Myocyte (in vitro differentiated cells): ENCODE measurements at places on chromosomes 5 and 9. TPM values are rescaled to one million over a fixed set of nuclear protein-coding genes. Genes with fewer than 3 reads are reported as not detected.

DNA sequence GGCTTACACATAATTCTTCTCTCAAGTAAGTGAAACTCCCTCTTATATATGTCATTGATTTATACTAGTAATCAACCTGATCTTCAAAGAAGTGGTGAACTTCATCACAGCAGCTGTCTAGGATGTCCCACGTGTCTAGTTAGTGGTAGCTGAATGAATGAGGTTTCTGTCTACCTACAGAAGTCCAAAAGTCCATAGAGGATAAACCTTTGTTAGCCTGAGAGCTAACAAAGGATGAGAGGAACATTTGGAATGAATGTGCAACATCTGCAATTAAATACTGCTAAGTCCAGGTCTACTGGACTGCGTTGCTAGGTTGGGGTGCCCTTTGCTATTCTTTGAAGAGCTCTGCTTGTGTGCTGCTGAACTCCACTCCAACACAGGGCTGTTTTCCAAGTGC is 213.8 kb upstream of the DAP start:
- DNase-seq, result no peak

- DNase-seq, result no peak
These were observed 22.3 kb downstream of the RIC1 start for GRCh38 chr9:5651246-5651645.

- DNase-seq, result peak; percentile 98
These were observed 71.4 kb downstream of the RALGPS1 start for GRCh38 chr9:126985870-126986498.

DNA sequence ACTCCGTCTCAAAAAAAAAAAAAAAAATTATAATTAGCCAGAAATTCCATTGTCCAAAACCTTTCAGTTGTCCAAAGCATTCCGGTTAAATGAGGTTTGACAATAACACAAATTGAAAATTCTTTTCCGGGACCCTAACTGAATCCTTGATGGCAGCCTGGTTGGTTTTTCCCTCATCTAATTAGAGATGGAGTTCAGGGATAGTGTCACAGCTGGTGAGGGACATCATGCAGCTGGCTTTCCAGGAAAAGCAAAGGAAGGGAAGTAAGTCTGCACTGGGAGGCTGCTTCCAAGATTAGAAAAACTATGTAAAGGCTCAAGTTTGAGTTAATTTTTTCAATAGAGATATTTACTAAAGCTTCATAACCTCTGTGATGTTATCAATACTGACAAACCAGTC is 195.4 kb downstream of the ADAMTS12 start:
- no peak for DNase-seq

- no peak for DNase-seq
These were observed 32.1 kb downstream of the SEMA4D start for GRCh38 chr9:89465726-89466308.

DNA sequence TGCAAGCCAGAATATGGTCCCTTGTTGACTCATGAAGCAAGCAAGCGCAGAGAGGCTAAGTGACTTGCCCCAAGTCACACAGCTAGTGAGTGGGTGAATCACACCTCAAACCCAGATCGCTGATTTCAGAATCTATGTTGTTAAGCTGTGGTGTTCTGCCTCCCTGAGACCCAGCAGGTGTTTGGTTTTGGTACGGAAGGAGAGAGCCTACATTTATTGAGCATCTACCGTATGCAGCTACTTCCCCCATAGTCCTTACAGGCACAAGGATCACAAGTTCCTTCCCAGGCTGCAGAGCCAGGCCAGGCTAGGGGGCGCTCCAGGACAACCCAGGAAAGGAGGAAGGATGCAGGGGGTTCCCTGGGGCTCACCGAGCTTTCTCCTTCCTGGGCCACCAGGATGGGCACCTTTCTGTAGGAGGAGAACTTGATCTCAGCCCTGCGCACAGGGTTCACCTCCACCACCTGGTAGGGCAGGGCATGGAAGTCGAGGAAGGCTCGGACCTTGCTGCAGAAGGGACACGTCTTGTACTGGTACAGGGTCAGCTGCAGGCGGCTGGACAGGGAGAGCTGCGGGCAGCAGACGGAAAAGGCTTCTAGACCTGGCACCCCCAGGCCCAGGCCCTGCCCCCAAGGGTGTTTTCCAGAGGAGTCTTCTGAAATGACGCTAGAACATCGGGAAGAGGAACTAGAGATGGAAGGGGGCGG is 2.5 kb downstream of the PTGES2 start:
- peak; percentile 38 for DNase-seq

- DNase-seq, result peak; percentile 35
These were observed 5.3 kb downstream of the ELAVL2 start for GRCh38 chr9:23820451-23821374.

GRCh38 chr5:175107865-175108264 is 336.1 kb downstream of the DRD1 start:
- DNase-seq, result no peak

DNA sequence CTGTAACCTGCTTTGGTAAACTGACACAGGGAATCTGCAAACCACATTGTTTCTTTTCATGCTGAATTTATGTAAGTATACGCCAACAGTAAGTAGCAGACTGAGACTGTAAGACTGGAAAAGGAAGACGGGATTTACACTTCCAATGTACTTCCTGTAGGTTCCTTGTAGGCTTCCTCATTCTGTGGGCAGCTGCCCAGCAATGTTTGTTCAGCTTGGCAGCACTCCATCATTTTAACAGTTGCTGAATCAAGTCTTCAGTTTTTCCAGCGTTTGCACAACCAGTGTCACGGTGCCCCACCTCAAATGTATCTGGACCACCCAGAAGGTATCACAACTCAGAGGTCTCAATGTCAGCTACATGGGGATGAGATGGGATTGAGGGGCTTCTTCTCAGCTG is 232.6 kb downstream of the PRDM9 start:
- DNase-seq, result no peak

DNA sequence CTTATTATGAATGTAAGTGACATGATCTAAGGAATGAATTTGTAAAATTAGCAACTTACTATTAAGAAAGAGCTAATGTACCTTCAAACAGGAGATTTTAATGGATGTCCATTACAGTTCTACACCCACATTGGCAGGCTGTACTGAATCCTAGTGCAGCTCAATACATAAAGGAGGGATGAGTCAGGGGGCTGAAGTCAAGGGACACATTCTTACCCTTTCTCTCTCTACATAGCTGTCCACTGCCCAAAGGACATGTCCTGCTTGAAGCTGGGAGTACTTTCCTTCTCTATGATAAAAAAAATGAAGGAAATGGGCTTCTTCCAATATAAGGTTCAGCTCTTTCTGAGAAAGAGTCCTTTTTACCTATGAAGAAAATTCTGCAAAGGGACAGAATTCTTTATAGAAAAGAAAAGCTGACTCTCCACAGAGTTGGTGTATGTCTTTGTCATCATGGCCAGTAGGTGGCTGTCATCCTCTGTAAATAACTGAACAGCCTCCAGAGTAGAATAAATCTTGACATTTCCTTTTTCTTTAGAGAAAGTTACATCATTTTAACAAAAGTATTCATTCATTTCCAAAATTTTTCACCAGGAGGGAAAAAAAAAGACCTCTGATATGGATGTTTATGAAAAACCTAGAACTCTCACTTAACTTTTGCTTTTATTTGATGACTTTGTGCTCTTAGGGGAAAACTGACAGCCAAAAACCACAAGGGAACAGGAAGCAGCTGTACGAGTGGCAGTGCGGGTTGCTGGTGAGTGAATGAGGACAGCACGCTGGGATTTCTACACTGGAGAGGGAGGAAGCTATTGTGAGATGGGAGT is 13.1 kb upstream of the IFNA14 start:
- DNase-seq, result peak; percentile 78

DNA sequence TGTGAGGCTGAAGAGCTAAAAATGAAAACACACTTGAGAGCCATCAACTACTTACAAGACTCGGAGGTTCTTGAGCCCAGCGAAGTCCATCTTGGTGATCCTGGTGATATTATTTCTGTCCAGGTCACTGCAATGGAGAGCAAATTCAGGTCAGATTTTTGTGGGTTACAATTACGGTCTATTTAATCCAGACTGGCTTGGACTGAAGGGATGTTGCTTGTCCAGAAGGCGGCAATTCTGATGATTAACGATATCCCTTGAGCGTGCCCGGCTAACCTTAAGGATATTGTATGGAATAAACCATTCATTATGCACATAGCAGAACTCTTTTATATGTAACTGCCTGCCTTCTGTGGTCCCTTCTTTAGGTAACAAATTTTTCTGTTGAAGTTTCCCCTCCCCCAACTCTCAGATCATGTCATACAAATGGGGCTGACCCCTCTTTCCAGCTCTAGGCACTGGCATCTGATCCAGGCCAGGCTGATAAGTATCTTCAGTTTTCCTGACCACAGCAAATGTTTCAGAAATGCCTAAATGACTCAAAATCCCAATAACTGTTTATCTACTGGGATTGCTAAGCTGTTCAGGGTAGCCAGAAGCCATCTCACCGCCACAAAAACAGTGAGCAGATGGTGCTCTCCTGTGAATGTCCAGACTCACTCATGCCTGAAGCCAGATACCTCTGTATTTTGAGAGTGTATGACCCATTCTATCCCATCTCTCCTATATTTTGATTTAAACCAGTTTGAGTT is 49.4 kb downstream of the SLIT3 start:
- DNase-seq, result no peak

GRCh38 chr5:78597974-78598371 is 50.6 kb downstream of the LHFPL2 start:
- no peak for DNase-seq

- peak; percentile 69 for DNase-seq
These were observed 1.0 kb downstream of the FPGS start for GRCh38 chr9:127803507-127804352.

DNA sequence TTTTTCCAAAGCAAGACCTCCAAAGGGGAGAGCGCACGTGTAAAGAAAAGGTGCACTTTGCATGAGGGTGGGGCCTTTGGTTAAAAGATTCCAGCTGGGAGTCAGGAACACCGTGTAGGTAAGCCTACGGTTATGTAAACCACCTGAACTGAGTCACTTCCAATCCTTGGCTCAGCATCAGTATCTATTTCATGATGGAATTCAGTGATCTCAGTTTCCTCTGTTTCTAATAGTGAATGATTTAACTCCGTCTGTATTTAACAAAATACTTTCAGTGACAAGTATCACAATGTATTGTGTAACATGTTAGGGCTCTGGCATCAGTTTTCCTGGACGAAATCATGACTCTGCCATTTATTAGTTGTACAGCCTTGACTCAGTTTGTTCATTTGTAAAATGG is 1.3 kb upstream of the SVEP1 start:
- DNase-seq, result no peak

DNA sequence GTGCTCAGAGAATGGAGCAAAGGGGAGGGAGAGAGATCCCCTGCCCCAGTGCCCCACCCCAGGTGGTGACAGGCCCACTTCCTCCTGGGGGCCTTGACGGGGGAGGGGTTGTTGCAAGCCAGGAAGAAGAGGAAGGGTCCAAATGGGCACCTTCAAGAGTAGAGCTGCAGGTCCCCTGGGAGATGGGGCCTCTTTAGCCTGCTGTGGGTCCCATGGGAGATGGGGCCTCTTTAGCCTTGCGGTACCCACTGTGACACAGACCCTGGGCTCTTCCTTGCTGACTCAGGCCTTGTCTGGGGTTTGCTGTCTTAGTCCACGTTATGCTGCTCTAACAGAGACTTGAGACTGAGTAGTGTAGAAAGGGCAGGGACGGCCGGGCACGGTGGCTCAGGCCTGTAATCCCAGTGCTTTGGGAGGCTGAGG is 9.6 kb upstream of the TOR4A start:
- no peak for DNase-seq

- DNase-seq, result no peak
These were observed 522.9 kb downstream of the RASEF start for GRCh38 chr9:82539856-82540579.

GRCh38 chr9:134962973-134963364 is 45.3 kb upstream of the FCN1 start:
- DNase-seq, result no peak

DNA sequence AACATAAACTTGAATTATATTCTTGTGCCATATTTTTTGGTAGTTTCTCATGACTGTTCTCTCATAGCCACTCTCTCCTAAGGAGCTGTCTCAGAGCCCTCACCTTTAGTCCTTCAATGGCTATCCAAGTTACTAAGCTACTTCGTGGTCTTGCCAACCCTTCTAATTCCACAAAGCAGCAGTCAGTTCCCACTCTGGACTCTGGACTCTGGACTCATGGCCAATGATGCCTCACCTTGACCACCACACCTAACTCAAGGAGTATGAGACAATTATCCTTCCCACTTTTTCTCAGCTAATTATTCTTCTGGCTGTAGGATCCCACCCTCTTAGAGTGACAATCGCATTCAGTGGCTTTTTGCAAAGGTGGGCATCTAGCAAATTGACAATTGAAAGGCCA is 42.2 kb downstream of the TUSC1 start:
- no peak for DNase-seq

- DNase-seq, result no peak
These were observed 58.9 kb downstream of the IRF1 start for GRCh38 chr5:132431632-132432031.

DNA sequence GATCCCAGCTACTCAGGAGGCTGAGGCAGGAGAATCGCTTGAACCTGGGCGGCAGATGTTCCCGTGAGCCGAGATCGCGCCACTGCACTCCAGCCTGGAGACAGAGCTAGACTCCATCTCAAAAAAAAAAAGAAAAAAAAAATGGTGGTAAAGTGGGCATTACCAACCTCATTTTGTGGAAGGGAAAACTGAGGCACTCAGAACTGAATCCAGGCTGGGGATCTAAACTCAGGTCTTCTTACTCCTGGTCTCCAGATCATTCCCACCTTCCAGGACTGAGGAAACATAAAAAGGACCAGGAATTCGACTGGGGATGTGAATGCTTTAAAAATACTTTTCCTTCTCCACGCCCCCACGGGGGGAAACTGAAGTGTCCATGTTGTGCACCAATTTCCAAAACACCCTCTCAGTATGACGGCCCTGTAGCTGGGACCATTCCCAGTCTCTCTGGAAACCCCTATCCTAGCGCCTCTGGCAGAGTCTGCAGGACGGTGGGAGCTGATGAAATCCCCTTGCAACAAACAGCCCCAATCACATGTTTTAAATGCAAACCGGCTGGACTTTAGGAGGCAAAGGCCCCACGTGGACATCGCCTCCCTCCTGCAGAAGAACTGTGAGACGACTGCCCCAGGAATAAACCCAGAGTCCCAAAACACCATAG is 8.9 kb upstream of the AKNA start:
- DNase-seq, result no peak

GRCh38 chr9:84636436-84636835 is 33.1 kb upstream of the NTRK2 start:
- DNase-seq, result no peak

DNA sequence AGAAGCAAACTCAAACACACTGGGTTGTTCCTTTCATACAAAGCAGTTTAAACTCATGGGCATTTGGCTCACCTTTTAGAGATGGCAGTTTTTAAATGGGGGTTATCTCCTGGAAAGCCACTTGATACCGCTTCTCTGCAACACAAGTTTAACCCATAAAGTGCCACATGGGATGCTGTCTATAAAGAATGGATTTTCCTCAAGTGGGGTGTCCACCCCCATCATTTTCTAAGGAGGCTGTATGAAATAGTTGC is 528 bp upstream of the TRPM3 start:
- DNase-seq, result no peak

GRCh38 chr5:43773478-43773844 is 170.5 kb downstream of the NNT start:
- DNase-seq, result peak; percentile 26

- peak; percentile 82 for DNase-seq
These were observed 2.5 kb downstream of the TNPO1 start for GRCh38 chr5:72818866-72819534.

UBE2B gene
- total RNA-seq, result 13.8 and 23.7 TPM in 2 replicates

OLFM1 gene
- not detected in 2 replicates for total RNA-seq

ADAMTS19 gene
- not detected in 2 replicates for total RNA-seq

SPINK4 gene
- total RNA-seq, result not detected in 2 replicates

KIF20A gene
- total RNA-seq, result 1.6 and 2.8 TPM in 2 replicates

PCDHGB4 gene
- 1.1 and 2.2 TPM in 2 replicates for total RNA-seq

TAF11L9 gene
- total RNA-seq, result not detected in 2 replicates

TEX53 gene
- total RNA-seq, result not detected in 2 replicates

BARX1 gene
- total RNA-seq, result not detected in 2 replicates

SLC44A1 gene
- 51.7 and 55.5 TPM in 2 replicates for total RNA-seq

PIP5KL1 gene
- 0.36 and 1.5 TPM in 2 replicates for total RNA-seq

EXOC3 gene
- total RNA-seq, result 67.8 and 71.0 TPM in 2 replicates
